SJSA1 (cell line): ENCODE measurements at places on chromosomes 16 and 17.

- DNase-seq: no peak
These were observed 13.4 kb upstream of the SULT1A1 start for GRCh38 chr16:28623172-28623711.

DNA sequence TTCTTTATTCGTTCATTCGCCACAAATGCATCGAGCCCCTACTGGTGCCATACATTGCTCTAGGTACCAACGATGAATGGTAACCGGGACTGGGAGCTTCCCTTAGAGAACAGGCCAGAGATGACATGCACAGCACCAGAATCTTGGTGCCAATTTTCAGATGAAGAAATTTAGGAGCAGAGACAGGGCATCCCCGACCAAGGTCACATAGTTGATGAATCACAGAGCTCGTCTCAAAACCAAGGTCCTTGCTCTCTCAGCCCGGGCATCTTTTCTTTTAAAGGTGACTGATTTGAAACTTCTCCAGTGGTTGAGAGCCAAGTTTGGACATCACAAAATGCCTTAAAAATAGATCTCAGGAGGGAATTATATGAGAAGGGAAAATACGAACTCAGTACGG, 73.2 kb upstream of the C16orf82 start:
- no peak for DNase-seq

GRCh38 chr16:2064368-2064945, 16.7 kb downstream of the TSC2 start:
- DNase-seq: no peak

GRCh38 chr17:13784434-13785095, 182.8 kb upstream of the HS3ST3A1 start:
- DNase-seq: no peak
